ENCODE measurements at places on chromosomes 6 and 20.

DNA sequence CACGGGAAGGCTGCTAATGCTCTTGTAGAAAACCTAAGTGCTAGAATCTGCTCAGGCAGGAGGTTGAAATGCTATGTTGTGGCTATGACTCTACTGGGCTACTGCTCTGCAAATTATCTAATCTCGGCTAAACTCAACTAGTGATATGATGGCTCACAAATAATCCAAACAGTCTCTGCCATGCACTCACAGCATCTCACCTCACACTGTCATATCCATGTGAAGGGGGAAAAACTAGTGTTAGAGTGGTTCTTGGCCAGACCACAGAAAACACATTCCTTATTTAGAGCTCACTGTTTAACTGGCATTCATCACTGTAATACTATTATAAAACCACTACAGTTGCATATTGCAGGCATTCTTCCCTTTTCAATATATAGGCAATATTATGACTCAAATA, 81.8 kb upstream of the DST start:
- DNase-seq = no peak

DNA sequence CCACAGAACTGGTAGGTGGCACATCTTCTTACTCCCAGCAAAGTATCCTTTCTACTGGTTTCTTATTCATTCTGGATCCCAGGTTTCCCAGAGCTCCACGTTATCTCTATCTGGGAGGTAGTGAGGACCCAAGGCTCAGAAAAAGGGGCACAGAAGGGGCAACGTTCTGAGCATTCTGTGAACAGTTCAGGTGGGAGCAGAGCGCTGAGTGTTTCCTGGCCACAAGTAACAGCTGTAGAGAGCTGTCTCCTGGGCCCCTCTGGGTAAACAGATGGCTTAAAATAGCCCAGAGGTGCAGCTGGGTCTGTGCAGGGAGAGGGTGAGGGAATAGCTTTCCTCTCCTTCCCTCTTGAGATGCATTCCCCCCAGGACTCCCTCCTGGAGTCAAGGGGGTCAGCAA, 2.1 kb downstream of the APOBEC2 start:
- no peak for DNase-seq

DNA sequence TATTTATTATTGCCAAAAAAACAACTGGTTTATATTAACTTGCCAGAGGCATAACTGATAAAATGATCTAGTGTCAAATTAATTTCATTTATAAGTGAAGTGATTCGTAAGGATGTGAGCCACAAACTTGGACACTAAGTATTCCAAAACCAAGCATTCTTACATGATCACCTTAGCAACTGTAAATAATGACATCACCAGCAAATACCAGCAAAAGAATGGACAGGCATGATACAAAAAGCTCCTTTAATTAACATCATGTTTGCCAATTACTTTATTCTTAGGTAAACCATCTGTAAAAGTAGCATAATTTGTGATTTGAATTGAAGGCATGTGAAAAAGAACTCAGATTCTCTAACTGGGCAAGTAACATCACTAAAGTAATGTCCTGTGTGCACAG, 17.2 kb upstream of the FNDC1 start:
- no peak for DNase-seq

- DNase-seq = no peak
Measured at GRCh38 chr6:75946146-75946831, 126.2 kb downstream of the IMPG1 start.

DNA sequence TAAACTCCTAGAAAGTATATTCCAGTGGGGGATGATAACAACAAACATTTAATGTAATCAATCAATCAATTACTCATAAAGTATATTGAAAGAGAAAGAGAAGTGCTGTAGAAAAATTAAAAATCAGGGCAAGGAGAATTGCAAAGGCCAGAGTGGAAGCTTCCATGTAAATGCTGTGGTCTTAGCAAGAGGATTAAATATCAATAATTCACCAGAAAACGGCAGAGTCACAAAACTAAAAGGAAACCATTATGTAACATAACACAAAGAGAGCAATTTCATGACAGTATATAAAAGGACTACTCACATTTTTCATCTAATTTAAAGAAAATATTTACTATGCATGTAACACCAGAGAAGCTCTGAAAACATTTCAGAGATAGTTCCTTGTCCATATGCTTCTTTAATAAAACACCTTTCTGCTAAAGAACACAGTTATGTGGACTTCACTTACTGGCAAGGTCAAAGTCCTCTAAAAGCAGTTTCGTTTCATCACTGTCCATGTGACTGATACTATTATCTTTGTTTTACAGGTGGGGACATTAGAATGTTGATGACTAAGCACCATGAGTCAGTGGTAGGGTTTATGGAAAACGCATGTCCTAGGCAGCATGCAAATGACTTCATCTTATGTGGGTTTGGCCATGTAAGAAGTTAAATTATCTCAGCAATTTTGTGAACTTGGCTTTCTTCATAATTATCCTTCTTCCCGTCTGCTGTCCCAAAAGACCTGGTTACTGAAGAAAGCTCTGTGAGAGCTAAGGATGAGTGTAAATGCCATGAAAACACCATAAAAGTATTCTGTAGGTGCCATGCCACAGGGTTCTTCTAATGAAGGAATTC, 185.8 kb upstream of the TENT5A start:
- DNase-seq = no peak

DNA sequence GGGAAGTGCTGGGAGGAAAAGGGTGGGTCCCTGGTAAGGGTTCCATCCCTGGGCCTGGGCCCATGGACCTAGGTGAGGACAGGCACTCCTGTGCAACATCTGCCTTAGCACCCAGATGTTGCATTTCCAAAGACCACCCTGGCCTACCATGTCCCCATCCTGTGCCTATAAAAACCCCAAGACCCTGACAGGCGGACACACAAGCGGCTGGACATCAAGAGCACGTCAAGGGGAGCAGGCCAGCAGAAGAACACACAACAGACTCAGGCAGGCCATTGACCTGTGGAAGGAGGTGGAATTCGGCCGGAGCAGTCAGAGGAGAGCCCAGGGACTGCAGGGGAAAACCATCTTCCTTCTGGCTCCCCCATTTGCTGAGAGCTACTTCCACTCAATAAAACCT, 937.8 kb upstream of the MANEA start:
- DNase-seq = no peak

DNA sequence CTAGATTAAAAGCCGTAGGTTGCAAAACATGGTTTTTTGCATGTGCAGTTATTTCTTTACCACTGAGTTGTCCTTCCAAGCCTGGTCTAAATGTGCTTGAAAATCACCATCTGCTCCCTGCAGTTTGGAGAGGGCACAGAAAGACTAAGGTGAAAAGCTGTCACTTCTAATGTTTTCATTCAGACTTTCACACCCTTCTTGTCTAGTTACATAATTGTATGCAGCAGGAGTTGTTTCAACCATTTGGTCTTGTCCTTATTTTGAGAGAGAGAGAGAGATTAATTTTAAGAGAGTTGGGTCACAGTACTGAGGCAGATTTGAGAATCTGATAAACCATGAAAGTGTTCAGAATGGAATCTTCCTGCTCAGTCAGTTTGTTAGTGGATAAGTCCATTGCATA, 82.5 kb downstream of the ARID1B start:
- DNase-seq = peak; percentile 97

DNA sequence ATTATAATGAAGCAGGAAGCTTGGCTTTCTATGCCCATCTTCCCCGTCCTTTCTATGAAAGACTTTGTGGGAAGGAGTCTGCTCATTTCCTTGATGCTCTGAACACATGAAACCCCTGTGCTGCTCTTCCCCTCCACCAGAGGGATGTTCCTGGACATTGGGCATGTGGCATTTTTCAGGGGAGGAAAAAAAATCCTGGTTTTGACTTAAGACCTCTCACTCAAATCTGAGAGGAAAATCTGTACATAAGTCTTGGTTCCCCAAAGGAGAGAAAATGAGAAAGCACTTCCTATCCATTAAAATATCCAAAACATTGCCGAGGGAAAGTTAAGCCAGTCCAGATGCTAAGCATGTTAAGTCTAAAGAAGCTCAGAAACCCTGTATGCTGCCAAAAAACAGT, 393.0 kb downstream of the PAX1 start:
- no peak for DNase-seq

- no peak for DNase-seq
Measured at GRCh38 chr20:37395921-37396415, 50.0 kb downstream of the SRC start.

DNA sequence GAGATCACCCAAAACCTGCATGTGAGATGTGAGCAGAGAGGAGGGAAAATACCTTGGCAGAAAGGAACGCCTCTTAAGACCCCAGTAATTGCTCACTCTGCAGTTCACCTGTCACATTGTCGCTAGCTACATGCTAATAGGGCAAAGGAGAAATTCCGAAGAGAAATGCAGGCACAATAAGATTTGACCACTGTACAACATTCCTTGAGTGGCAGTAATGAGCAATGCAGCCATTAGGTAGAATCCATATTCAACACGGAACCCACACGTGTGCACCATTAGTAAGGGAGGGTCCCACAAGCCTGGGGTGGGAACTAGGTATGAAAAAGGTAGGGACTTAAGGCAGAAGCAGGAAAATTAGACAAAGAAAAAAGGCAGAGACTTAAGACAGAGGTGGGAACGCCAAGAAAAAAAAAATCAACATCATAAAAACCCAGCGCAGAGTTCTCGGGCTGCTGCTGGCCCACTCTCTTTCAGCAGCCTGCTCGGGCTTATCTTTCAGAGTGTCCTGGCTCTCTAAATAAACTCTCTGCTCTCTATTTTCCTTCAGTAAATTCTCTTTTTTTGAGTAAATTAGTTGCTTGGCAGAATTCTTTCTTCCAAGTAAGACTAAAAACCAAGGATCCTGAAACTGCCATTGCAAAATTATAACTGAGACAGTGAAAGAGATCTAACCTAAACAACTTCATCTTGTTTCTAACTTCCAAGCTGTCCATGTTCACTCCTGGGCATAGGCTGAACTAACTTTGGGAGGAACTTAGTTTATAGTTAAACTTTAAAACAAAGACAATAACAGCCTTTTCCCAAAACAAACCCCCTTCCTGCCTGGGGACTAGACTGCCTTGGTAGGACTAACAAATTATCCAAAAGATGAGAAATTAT, 116.5 kb downstream of the CD24 start:
- no peak for DNase-seq

DNA sequence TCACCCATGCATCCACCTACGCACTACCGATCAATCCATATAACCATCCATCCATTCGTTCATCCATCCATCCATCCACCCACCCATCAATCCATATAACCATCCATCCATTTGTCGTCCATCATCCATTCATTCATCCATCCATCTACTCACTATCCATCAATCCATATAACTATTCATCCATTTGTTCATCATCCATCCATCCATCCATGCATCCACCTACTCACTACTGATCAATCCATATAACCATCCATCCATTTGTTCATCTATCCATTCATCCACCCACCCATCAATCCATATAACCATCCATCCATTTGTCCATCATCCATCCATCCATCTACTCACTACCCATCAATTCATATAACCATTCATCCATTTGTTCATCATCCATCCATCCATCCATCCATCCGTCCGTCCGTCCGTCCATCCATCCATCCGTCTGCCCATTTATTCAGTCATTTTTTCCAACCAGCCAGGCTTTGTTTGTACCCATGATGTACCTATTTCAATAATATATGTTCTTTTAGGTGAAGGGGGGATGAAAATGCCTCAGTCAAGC, 6.1 kb upstream of the BPIFB6 start:
- DNase-seq = no peak

DNA sequence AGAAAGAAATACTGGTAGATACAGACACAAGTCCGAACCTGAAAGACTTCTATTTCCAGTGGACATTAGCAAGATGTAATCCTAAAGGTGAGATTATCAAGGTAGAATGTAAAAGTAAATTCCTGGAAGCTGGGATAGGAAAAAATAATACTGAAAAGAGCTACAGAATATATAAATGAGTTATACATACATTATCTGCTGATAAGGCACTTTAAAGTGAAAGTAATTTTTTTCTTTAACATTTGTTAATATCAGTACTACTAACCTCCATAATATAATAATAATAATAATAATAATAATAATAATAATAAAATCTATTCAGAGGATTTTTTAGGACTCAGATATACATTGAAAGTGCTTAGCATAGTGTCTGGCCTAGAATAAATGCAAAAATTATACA, 102.5 kb downstream of the RFX6 start:
- DNase-seq = no peak

DNA sequence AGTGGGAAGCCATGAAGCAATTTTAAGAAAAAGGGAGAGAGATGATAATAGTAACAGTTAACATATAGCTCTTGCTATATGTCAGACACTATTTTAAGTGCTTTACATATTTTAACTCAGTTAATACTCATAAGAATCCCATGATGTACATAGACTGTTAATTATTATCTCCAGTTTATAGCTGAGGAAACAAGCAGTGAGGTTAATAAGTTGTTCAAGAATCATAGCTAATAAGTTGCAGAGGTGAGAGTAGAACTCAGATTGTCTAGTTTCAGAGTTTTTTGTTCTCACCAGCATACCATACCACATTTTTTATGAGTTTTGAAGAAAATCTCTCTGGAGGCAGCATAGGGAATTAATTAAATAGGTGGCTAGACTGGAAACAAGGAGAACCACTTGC, 144.6 kb upstream of the MMS22L start:
- no peak for DNase-seq

DNA sequence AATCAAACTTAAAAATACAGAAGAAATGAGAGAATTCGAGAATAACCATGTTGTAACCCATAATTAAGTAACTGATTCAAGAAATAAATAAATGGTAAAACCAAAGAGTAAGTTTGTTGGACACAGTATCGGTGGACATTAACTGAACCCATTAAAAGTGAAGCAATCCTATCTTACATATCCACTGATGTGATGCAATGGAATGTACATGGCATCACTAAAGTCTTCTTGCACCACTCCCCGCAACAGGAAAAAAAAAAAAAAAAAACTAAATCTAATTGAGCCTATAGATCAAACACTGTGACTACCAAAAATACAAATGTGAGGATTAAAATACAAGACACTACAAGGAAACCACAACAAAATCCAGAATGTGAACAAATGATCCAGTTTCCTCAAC, 7.9 kb downstream of the SNX14 start:
- no peak for DNase-seq

DNA sequence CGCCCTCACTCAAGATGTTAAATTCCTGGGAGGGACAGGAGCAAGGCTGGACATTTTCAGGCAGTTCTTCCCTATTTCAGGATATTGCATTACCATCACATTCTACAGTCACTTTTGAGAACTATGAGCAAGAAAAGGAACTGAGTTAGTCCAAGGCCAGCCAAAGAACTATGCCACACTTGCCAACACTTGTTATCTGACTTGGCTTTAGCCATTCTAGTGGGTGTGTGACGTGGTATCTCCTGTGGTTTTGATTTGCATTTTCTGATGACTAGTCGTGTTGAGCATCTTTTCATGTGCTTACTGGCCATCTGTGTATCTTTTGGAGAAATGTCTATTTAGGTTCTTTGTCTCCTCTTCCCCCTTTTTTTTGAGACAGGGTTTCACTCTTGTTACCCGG, 12.0 kb downstream of the XRN2 start:
- DNase-seq = no peak

GRCh38 chr6:71248306-71248765, 40.3 kb upstream of the OGFRL1 start:
- DNase-seq = peak; percentile 69

- no peak for DNase-seq
Measured at GRCh38 chr20:8196096-8196495, 64.0 kb downstream of the PLCB1 start.

GRCh38 chr6:34608321-34609091, 52.4 kb upstream of the SPDEF start:
- DNase-seq = no peak

Measured in G401 (cell line).